ENCODE measurements at places on chromosomes 3 and 15.
A peak's percentile ranks its signal among the peaks of the same experiment; 100 is the strongest.

DNA sequence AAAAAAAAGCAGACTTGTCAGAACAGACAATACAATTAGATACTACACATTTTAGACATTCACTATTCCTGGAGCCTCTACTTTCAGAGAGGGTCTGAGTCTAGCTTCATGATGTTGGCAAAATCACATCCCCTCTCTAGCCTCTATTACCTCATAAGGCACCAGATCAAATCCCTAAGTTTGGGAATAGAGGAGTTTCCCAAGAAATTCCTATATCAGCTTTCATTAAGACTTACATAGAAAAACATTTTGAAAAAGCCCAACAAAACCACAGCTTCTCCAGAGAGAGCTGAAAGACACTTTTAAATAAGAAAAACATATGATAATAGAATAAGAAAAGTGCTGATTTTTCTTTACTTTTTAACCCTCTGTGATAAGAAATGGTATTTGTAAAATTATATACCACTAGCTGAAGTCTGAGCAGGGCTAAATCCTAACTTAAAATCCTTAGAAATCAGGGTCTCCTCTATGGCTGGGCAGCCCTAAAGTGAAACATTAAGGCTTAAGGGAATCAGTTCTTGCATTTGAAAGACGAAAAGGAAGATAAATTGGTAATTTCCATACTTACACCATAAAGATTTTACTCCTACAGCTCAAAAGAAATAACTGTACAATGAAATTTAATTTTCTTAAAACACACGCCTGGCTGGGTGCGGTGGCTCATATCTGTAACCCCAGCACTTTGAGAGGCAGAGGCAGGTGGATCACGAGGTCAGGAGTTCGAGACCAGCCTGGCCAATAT lies 4.3 kb downstream of the TBC1D2B start:
- DNase-seq = no peak

DNA sequence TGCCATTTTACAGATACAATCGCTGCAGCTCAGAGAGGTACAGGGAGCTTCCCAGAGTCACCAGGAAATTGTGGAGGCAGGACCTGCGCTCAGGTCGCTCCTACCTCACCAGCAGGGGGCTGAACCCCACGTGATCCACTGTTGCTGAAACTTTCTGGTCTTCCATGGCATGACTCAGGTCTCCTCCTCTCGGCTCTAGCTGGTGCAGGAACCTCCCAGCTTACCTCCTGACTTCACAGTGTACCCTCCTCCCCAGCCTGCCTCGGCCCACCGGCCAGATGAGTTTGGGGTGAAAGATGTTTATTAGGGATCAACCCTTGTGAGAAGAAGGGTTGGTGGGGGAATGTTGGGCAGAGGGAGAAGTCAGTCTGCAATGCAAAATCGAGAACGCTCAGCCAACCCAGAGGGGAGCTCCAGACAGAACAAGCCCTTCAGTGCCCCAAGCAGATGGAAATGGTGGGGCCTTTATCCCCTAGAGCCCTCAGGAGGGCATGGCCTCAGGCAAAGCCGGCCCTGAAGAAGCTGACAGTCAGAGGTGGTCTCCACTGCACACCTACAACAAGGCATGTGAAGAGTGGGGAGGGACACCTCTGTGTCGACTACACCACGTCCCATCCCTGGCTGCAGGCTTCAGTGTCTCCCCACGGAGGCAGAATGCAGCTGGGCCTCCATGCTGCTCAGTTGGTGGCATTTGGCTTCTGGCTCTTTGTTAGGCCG lies 118.6 kb upstream of the PRR20G start:
- DNase-seq = peak; percentile 17

DNA sequence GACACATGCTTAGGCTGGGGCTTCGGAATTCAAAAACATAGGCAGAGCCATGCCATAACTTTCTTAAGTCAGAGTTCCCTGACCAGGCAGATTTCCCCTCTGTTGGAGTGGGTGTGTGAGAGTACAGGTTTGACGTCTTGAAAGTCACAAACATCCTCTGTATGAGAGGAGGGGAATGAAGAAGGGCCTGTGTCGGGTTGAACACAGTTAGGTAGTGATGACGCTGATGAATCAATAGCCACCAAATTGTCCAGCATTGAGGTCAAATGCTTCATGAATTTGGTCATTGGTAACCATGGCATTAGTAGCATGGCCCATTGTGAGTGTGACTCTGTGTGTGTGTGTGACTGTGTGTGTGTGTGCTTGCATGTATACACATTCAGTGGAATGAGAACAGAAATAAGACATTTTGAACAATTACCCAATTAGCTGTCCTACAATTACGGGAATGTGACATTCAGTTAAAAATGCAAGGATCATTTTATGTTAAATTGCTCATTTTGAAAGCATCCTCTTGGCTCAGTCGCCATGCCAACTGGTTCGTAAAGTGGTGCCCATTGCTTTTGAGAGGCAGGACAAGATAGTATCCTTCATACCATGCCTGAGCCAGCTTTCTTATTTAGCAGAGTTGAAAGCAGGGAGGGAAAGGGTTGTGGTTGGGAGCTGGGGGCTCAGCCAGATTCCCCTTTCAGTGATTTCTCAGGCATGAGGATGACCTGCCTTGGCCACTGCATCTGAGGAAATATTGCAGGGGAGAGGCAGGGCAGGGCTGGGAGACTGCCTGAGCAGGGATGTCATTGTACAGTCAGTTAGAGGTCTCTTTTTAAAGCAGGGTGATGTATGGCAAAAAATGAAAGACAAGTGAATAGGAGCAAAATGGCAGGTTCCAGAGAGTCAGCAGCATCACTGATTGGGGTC lies 35.4 kb downstream of the RBP2 start:
- DNase-seq = no peak

DNA sequence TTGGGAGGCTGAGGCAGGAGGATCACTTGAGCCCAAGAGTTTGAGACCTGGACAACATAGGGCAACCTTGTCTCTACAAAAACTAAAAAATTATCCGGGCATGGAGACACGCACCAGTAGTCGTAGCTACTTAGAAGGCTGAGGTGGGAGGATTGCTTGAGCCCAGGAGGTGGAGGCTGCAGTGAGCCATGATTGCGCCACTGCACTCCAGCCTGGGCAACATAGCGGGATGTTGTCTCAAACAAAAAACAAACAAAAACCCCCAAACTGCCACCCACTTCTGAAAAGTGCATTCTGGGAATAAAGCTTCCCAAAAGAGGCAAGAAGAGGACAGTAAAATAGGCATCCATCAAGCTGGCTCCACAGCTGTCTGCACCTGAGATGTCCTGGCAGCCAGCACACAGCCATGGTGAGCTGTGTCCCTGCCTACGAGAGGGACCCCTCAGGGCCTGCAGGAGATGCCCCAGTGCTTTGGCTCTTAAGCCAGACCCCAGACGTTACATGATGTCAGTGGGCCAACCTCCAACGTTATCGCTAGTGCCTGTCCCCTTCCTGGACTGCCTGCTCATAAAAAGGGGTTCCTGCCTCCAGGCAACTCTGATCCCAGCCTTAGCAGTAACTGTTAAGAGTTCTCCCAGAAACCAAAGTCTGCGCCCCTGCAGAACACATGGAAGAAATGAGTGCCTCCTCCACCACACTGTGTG lies 101.1 kb downstream of the LRIG1 start:
- no peak for DNase-seq

DNA sequence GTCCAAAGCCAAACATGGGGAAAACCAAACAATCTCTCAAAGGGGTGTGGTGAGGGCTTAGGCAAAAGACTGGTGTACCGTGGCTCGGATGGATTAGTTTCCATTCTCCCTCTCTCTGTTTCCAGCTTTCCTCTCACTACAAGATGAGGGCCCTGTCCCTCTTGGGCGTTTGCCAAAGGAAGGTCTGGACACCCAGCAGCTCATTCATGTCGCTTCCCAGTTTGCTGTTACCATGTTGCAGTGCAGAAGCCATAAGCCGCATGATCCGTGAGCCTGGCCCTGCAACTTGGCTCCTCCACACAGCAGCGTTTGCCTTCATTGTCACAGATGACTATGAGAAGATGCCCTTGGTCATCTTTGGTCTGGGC lies 92.2 kb downstream of the APBA2 start:
- no peak for DNase-seq

DNA sequence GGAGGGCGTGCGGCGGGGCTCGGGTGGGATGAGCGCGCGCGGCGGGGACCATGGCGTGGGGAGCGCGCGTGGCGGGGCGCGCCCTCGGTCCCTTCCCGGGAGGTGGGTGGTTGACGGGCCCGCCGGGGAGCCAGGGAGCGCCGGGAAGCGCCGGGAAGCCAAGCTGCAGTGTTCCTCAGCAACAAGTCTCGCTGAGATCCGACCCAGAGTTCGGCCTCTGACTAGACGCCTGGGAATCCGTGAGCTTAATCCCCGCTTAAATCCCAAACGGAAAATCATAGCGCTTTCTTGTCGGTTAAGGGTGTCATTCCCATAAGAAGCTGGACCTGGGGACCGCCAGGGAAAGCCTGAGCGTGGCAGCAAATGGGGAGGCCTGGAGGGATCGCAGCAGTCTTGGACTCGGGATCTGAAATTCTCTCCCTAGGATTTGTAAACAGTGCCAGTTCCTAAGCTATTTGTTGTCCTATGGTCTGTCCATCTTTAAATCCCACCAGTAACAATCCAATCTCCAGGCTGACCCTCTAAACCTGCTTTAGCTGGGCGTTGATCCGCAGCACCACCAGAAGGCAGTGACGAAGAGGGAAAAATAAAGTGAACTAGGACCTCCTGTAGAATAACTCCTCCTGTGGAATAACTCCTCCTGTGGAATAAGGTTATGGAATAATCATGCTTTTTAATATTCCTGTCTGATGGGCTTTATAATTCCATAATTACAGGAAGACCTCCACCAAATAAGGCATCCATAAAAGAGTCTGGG lies 570 bp upstream of the NEDD4 start:
- DNase-seq = no peak

GRCh38 chr3:27127195-27127594 lies 242.0 kb downstream of the NEK10 start:
- no peak for DNase-seq

GRCh38 chr3:65177960-65178376 lies 490.2 kb upstream of the ADAMTS9 start:
- DNase-seq = no peak

GRCh38 chr3:156553705-156554356 lies 1.1 kb downstream of the SSR3 start:
- DNase-seq = no peak

DNA sequence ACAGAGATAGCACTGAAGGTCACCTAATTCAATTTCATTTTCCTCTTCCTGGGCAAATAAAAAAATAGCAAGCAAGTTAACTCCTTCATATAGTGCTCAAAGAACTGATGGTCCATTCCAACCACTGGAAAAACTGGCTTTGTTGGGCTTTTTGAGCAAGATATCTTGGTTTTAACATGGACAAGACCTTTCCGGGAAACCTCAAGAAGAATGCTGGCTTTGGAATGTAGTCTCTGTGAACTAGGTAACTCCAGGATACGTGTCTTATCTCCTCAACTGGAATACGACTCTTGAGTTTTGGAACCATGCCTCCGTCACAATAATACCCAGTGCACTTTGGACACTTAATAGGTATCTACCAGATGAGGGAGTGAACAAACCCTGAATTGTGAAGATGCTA lies 36.9 kb upstream of the CRBN start:
- DNase-seq = no peak

- no peak for DNase-seq
These were observed 28.7 kb upstream of the SRPRB start for GRCh38 chr3:133776794-133777438.

GRCh38 chr3:51224843-51225242 lies 160.2 kb upstream of the MANF start:
- DNase-seq = no peak

DNA sequence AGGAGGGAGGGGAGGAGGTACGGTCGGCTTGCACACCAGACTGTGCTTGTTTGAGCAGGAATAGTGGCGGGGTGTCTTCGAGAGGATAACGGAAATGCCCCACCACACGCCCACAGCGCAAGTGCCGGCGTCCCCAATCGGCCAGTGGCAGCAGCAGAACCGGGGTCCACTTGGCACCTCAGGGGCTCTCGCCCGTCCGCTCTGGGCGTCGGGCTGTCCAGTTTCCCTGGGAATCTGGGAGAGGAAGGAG lies 53.7 kb downstream of the CCDC54 start:
- no peak for DNase-seq

- no peak for DNase-seq
These were observed 61.9 kb downstream of the ZNF609 start for GRCh38 chr15:64522226-64522823.

DNA sequence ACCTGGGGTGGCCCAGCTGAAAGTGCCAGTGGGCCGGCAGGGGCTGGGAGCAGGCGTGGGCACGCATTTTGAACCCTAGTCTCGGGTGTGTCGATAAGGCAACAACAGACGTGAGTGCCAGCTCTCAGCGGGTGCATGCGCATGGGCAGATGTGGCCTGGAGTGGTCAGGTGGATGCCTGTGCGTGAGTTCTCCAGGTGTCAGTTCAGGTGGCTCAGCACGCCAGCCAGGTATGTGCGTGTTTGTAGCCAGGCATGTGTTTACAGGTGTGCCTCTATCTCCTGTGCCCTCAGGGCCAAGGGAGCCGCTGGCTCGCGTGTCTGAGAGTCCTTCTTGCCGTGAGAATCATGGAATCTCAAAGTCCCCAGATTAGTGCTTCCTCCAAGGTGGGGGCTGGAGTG lies 14.8 kb downstream of the CYP1A2 start:
- no peak for DNase-seq

DNA sequence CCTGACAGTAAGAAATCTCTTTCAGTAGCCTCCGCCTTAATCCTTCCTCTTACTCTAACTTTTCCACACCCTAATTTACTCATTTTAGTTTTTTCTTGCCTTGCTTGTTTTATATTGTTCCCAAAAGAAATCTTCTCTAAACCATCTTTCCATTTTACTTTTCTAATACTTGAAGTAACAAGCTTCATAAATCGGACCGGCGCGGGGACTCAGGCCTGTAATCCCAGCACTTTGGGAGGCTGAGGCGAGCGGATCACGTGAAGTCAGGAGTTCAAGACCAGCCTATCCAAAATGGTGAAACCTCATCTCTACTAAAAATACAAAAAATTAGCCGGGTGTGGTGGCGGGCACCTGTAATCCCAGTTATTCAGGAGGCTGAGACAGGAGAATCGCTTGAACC lies 17.3 kb downstream of the ZNF148 start:
- DNase-seq = no peak

- no peak for DNase-seq
These were observed 18.2 kb downstream of the VGLL4 start for GRCh38 chr3:11625376-11626083.

DNA sequence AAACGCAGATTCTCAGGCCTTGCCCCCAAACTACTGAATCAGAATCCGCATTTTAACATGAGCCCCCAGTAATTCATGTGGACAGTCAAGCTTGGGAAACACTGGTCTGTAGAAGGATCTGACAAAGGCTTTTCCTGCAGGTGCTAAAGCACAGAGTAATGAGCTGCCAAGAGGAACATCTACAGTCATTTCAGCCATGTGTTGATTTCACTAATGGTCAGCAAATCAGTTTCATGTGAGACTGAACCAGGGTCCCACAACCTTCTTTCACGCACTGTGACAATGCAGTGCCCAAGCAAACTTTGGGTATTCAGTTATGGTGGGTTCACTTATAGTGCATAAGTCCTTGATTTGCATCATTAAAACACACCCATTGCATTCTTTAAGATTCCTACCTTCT lies 237.6 kb downstream of the TUSC7 start:
- DNase-seq = no peak

DNA sequence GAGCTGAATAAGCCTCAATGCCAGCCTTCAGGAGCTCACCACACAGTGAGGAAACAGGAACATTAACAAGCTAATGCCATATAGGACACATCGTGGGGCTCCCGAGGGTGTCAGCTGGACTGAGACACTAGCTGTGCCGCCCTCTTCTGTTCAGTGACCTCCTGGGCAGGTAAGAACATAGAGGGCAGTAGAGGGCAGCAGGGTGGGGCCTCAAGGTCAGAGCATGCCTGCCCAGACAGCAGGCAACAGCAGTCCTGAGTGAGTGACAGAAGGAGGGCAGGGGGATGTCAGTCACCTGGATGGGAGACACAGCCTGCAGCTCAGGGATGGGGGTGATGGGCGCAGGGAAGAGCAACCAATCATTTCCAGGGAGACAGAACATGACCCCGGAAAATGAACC lies 15.5 kb downstream of the NTRK3 start:
- no peak for DNase-seq

All from spleen (tissue), 13 donors.